ENCODE measurements at places on chromosomes 16 and 17.

- H3K27ac ChIP-seq, result no peak overlapping the region
- H3K4me3 ChIP-seq, result no peak overlapping the region
- peaks cover 33% of the 10 kb centered on the region for H3K4me1 ChIP-seq
- H3K36me3 ChIP-seq, result peaks cover 13% of the 10 kb centered on the region
- DNase-seq, result no peak
- no peaks in the 10 kb centered on the region for H3K27me3 ChIP-seq
Observed at GRCh38 chr17:79948945-79949655, 86.6 kb downstream of the TBC1D16 start.

DNA sequence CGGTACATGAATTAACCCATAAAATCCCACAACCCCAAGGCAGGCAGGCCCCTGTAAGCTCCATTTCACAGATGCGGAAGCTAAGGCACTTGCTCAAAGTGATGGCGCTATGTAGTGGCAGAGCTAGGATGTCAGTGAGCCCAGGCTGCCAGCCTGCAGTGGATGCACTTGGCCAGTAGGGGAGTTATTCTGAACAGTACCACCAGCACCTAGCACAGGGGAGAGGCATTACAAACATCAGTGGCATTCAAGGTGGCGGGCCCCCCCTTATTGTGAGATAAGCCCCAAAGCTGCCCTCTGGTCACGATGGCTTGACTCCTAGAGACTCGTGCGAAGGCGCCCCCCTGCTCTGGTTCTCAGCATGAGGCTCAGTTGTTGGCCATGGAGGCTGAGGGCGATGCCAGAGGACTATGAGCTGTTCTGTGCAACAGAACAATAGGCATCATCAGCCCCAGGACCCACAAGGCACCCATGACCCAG lies 33.8 kb downstream of the GTF3C1 start:
- H3K4me1 ChIP-seq, result peaks cover 2% of the 10 kb centered on the region
- H3K4me3 ChIP-seq, result no peak overlapping the region

DNA sequence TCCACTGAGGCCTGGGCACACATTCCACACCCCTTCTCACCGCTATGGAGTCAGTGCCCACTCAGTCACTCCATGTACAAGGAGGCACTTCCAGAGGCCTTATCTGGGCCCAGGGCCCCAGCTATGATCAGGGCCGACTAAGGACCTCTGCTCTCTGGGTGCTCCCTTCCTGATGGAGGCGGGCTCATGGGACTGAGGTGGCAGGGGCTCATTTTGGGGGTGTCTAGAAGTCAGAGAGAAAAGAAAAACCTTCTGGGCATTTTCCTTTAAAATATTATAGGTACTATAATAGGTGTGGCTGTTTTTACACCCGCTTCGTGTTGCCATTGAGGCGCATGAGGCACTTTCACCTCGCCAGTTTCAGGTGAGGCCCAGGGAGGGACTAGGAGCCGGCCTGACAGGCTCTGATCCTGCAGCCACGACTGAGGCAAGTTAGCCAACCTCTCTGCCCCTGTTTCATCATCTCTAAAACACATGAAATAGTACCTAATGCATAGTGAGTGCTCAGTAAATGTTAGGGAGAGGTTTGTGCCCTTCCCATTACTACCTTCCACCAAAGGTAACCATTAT lies 14.4 kb downstream of the B9D1 start:
- H3K27ac ChIP-seq, result no peak overlapping the region
- H3K4me1 ChIP-seq, result peaks cover 28% of the 10 kb centered on the region
- H3K4me3 ChIP-seq, result no peak overlapping the region
- peaks cover 8% of the 10 kb centered on the region for H3K36me3 ChIP-seq
- H3K27me3 ChIP-seq, result no peaks in the 10 kb centered on the region

GRCh38 chr17:68288375-68288774 lies 2.6 kb downstream of the SLC16A6 start:
- H3K27me3 ChIP-seq, result peaks cover 19% of the 10 kb centered on the region
- peaks cover 13% of the 10 kb centered on the region for H3K4me1 ChIP-seq
- H3K36me3 ChIP-seq, result peaks cover 2% of the 10 kb centered on the region
- H3K27ac ChIP-seq, result no peak overlapping the region
- no peak for DNase-seq

DNA sequence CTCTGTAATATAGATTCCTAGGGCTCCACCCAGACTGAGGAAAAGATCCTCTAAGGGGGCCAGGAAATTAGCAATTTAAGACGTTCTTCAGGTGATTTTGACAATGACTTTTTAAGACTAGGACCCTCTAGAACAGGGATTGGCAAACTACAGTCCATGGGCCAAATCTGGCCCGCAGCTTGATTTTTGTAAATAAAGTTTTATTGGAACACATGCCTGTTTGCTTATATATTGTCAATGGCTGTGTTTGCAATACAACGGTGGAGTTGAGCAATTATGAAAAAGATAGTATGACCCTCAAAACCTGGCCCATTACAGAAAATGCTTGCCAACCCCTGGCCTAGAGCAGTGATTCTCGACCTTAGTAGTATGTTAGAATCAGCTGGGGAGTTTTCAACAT lies 181.9 kb downstream of the SOX9 start:
- no peaks in the 10 kb centered on the region for H3K36me3 ChIP-seq
- H3K4me3 ChIP-seq, result no peak overlapping the region
- no peak for DNase-seq
- H3K27me3 ChIP-seq, result peaks cover 22% of the 10 kb centered on the region
- peaks cover 2% of the 10 kb centered on the region for H3K4me1 ChIP-seq

GRCh38 chr16:66919569-66920298 lies 1.0 kb upstream of the CDH16 start:
- peaks cover 2% of the 10 kb centered on the region for H3K36me3 ChIP-seq
- H3K27ac ChIP-seq, result no peak overlapping the region
- H3K4me3 ChIP-seq, result no peak overlapping the region
- no peak for DNase-seq
- H3K27me3 ChIP-seq, result peaks cover 25% of the 10 kb centered on the region

GRCh38 chr16:56667581-56668571 lies at the start of gene MT1G:
Gene MT1G (minus strand): TSS chr16:56668065. CDS start chr16:56667993, 72 bp downstream.
- no peaks in the 10 kb centered on the region for H3K36me3 ChIP-seq
- peaks cover 2% of the 10 kb centered on the region for H3K4me1 ChIP-seq
- no peak for DNase-seq
- no peak within 1 kb of the TSS for H3K27ac ChIP-seq
- no peak within 1 kb of the TSS for H3K4me3 ChIP-seq

GRCh38 chr16:48003206-48003907 lies 152.4 kb downstream of the ABCC12 start:
- no peaks in the 10 kb centered on the region for H3K4me1 ChIP-seq
- no peaks in the 10 kb centered on the region for H3K36me3 ChIP-seq
- DNase-seq, result peak; percentile 51
- H3K27ac ChIP-seq, result no peak overlapping the region

DNA sequence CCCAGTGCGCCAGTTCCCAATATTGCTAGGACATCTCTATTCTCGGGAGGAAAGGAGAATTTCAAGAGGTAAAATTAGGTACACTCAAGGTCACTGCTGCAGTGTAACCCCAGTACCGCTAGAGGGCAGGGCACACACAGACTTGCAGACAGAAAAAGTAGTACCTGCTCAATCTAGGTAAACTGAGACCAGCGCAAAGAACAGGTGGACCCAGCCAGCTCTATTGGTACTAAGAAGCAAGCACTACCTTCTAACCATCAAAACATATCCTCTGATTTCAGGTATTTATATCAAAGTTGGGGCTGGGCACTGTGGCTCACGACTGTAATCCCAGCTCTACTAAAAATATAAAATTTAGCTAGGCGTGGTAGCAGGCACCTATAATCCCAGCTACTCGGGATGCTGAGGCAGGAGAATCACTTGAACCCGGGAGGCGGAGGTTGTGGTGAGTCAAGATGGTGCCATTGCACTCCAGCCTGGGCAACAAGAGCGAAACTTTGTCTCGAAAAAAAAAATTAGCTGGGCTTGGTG lies 3.6 kb upstream of the WDR81 start:
- H3K27ac ChIP-seq, result no peak overlapping the region
- H3K4me1 ChIP-seq, result peaks cover 44% of the 10 kb centered on the region
- H3K36me3 ChIP-seq, result no peaks in the 10 kb centered on the region
- DNase-seq, result peak; percentile 86

GRCh38 chr16:53022374-53022773 lies 30.3 kb downstream of the CHD9NB start:
- H3K4me3 ChIP-seq, result no peak overlapping the region
- no peaks in the 10 kb centered on the region for H3K27me3 ChIP-seq
- no peak for DNase-seq
- H3K4me1 ChIP-seq, result no peaks in the 10 kb centered on the region

DNA sequence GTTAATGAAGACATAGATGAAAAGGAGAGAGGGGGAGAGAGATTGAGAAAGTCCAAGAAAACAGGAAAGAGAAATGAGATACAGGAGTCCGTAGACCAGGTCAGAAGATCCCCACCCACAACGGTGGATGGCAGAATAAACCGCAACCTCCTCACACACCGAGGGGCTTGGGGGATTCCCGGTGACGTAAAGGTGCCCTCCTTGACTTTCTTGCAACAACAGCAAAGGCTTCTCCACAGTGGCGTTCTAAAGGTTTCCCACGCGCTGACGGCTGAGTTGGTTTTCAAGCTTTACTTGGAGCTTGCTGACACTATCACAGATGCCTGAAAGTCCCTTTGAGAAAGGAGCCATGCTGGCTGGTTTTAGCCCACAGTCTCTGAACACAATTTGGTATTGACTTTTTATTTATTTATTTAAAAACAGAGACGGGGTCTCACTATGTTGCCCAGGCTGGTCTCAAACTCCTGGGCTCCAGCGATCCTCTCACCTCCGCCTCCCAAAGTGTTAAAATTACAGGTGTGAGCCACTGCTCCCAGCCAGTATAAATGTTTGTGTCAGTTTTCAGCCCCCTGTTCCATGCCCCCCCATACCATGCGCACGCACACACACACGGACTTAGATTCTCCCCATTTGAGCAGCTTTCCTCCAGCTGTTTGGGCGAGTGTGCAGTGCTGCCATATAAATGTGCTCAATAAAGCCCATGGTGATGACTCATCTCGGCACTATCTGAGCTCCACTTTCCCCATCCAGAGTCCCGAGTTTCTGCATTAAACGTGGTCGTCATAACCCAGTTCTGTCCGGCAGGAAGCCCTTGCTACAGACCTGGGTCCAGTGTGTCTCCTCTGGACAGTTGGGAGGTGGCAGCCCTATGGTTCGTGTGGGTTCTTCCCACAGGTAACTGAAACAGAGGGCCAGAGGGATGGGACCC lies 33.0 kb upstream of the SEC14L1 start:
- H3K27me3 ChIP-seq, result no peaks in the 10 kb centered on the region
- no peak overlapping the region for H3K4me3 ChIP-seq
- H3K36me3 ChIP-seq, result no peaks in the 10 kb centered on the region
- peaks cover 24% of the 10 kb centered on the region for H3K4me1 ChIP-seq
- DNase-seq, result no peak

- no peak overlapping the region for H3K27ac ChIP-seq
- no peaks in the 10 kb centered on the region for H3K4me1 ChIP-seq
- no peak overlapping the region for H3K4me3 ChIP-seq
- H3K36me3 ChIP-seq, result no peaks in the 10 kb centered on the region
Observed at GRCh38 chr16:57915811-57916488, 55.0 kb downstream of the CNGB1 start.

- DNase-seq, result no peak
- no peaks in the 10 kb centered on the region for H3K36me3 ChIP-seq
- no peak overlapping the region for H3K27ac ChIP-seq
- no peak overlapping the region for H3K4me3 ChIP-seq
Observed at GRCh38 chr17:71633391-71633849, 487.4 kb upstream of the SOX9 start.

GRCh38 chr16:66250686-66251431 lies 115.6 kb upstream of the CDH5 start:
- H3K27ac ChIP-seq, result peak overlapping the region; percentile 91
- H3K4me1 ChIP-seq, result peaks cover 56% of the 10 kb centered on the region
- DNase-seq, result peak; percentile 89
- no peaks in the 10 kb centered on the region for H3K36me3 ChIP-seq
- no peaks in the 10 kb centered on the region for H3K27me3 ChIP-seq

- H3K4me1 ChIP-seq, result peaks cover 74% of the 10 kb centered on the region
- H3K27ac ChIP-seq, result peak overlapping the region; percentile 89
- no peak overlapping the region for H3K4me3 ChIP-seq
- no peaks in the 10 kb centered on the region for H3K27me3 ChIP-seq
Observed at GRCh38 chr16:89315791-89316581, 98.5 kb downstream of the ZNF778 start.

DNA sequence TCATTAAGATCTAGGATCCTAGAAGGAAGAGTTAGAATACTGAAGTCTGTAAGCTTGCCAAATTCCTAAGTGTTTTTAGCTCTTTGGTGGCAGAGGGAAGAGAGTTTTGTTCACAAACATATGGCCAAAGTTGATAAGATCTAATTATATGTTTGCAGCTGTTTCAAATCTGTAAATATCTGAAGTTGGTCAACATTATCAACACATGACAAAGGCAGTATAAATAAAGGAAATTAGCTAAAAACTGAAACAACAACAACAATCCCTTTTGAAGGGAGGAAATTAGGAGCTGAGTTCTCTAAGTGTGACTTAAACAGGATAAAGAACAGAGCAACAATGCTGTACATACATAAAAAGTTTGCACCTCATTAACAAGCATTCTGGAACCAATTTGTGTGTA lies 208.7 kb downstream of the KCNJ2 start:
- no peak for DNase-seq
- H3K27ac ChIP-seq, result no peak overlapping the region
- H3K27me3 ChIP-seq, result peaks cover 11% of the 10 kb centered on the region
- no peaks in the 10 kb centered on the region for H3K36me3 ChIP-seq

- H3K4me3 ChIP-seq, result no peak overlapping the region
- peaks cover 32% of the 10 kb centered on the region for H3K4me1 ChIP-seq
- peaks cover 26% of the 10 kb centered on the region for H3K36me3 ChIP-seq
- no peaks in the 10 kb centered on the region for H3K27me3 ChIP-seq
- H3K27ac ChIP-seq, result peak overlapping the region; percentile 91
Observed at GRCh38 chr16:19696961-19697360, 21.1 kb downstream of the KNOP1 start.
